ENCODE measurements at places on chromosomes 2 and 18.

DNA sequence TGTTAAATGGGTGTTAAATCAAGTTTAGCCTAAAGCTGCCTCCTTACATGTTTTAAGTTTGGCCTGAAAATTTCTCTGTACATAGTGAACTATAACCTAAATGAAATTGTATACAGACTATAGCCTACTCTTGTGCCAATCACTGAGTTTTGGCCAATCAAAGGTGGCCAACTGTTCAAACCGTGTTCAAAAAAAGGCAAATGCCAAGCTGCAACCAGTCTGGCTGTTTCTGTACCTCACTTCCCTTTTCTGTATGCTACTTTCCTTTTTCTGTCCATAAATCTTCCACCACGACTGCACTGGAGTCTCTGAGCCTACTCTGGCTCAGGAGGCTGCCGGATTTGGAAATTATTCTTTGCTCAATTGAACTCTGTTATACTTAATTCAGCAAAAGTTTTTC, 121.0 kb downstream of the SPOPL start:
- DNase-seq: no peak

GRCh38 chr2:188870289-188870688, 103.9 kb upstream of the COL3A1 start:
- DNase-seq: no peak

DNA sequence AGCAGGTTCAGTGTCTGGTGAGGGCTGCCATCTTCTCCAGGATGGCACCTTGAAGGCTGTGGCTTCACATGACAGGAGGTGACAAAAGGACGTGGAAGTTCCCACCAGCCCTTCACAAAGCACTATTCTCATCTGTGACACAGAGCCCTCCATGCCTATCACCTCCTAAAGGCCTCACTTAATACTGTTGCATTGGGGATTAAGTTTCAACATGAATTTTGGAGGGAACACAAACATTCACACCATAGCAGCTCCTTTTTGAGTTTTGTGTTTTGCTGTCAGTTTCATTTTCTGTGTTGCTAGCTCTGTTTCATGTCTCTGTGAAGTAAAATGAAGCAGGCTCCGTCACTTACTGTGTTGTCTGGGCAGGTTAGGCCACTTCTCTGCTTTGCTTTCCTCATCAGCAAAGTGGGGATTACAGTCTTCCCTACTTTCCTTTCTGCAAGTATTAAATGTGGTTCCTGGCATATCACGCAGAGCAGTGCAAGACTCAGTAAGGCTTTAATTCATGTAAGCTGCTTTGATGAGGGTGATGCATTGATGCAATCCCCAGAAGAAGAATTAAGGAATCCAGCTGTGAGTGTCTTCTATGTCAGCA, 31.6 kb downstream of the LIMS1 start:
- DNase-seq: no peak

- DNase-seq: no peak
Measured at GRCh38 chr2:169978402-169979017, 151.3 kb downstream of the UBR3 start.

GRCh38 chr2:111091811-111092211, 28.9 kb upstream of the BCL2L11 start:
- no peak for DNase-seq

- DNase-seq: no peak
Measured at GRCh38 chr2:109239720-109240119, 110.7 kb downstream of the SH3RF3 start.

GRCh38 chr18:58863539-58864145, 1.0 kb upstream of the ZNF532 start:
- peak; percentile 69 for DNase-seq

DNA sequence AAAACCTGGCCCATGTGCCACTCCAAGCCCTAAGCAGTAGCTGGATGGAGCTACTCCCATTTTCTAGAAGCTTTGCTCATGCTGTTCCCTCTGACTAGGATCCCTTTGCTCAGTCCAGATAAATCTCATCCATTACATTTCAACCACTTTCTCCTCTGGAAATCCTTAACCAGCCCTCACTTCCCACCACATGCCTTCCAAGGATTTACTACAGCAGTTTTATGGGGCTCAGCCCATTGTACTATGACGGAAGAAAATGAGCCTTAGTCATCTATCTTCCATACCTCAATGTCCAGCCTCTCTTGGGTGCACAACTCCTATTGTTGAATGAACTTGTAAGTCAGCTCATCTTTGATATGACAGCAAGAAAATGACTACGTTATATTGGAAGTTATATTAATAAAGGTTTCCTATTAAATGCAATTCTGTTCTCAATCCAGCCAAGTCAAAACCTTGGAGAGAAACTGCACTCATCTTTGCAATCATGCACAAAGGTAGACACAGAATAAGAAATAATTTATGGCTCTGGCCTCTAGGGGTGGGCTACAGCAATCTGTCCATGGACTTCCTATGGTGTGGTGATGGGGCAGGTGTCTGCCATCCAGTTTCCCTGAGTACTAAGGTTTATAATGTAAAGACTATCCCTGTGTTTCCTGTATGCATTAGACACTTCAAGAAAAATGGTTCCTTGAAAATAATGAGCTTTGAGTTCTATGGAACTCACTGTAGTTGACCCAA, 3.4 kb downstream of the B4GALT6 start:
- DNase-seq: no peak

GRCh38 chr18:22167471-22168241, 1.7 kb upstream of the GATA6 start:
- no peak for DNase-seq

DNA sequence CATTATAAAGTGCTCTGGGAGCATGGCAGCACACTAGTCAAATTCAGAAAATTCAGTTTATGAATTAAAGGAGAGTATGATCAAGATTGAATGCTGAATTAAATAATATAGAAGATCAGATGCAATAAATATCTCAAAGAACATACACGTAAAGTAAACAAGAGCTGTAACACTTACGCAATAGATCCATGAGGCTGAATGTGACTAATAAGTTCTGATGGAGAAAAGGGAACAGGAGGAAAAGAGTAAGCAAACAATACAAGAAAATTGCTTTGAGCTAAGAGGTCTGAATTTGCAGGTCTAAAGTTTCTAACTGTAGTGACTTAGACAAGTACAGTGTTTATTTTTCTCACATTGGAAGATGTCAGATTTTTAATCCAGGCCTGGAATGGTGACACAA, 646.7 kb upstream of the ZNF804A start:
- DNase-seq: no peak

DNA sequence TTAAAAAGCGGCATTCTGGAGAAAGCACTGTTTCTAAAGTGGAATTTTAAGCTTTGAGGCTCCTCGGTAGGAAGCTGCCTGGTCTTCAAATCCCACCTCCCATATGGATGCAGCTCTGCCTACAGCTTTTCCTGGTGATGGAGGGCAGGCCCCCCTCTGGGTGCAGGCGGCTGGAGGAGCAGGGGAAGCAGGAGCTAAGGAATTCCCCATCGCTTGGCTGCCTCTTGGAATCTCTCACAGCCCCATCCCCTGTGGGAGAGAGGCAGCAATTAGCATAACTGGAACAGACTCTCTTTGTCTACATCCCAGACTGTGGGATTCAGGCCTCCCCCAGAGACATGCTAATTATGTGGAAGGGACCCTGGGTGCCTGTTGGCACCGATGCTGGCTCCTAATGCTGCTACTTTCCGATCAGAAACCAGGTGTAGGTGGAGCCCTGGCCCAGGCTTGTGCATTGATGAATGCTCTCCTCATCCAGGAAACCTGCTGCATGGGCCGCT, 51.3 kb downstream of the LIPG start:
- DNase-seq: no peak

- DNase-seq: no peak
Measured at GRCh38 chr2:54482715-54483114, 26.6 kb downstream of the SPTBN1 start.

DNA sequence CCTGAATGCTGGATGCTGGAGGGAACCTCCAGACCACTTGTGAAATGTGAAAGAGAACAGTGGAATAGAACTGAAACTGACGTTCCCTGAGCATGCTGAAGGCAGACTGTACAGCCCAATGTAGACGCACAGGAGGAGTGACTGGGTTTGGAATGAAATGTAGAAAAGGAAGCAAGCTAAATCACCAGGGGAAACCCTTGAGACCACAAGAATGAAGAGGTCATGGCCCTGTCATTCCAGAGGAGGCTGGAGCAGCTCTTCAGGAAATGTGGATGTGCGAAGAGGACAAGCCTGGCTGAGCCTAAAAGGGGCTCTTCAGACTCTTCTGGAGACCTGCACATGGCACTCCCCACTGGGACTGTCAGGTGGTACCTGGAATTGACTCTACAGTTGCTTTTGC, 118.5 kb upstream of the ALPP start:
- no peak for DNase-seq

DNA sequence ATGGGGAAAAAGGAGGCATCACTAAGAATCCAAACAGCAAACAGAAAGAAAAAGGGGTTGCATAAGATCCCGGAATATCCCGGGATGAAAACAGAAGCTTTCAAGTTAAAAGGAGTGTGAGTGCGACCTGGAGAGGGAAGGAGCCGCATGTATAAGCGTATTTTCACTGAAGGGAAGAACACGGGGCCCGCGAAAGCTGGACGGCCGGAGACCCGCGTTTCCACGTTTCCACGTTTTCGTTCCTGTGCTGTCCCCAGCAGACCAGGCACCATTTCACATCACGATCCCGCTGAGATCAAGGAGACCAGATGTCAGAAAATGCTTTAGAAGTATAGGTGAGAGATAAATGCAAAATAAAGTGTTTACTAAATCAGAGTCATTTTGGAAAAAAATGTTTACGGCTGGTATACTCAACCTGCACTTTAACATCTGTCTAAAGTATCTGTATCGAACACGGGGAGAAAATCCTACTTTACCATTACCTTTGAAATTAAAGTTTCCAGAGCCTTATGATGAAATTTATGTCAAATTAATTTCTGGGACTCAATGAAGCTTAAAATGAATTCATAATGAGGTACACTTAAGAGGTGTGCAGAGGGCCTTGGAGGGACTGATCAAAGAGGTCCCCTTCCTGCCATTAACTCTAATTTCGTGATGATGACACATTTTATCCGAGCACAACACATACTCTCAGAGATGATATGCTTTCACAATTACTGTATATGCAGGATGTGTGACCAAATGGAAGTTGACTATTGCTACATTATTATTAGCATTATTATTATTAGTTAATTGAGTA, 71.0 kb upstream of the SALL3 start:
- DNase-seq: no peak

GRCh38 chr2:121596221-121597080, 52.8 kb downstream of the CLASP1 start:
- peak; percentile 12 for DNase-seq

DNA sequence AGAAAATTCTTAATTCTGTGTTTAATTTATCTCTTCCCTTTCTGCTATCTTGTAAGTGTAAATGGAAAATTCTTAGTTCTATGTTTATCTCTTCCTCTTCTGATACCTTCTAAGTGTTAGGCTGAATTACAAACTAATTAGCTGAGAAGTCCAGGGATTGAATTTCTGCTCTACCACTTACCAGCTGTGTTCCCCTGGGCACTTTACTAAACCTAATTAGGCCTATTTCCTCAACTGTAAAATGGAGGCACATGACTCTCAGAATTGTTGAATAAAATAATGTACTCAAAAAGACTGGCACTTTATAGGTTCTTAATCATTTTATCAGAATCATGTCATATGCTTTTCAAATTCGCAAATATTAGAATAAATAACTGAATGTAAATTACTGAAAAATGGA, 146.3 kb downstream of the MAP2 start:
- no peak for DNase-seq

DNA sequence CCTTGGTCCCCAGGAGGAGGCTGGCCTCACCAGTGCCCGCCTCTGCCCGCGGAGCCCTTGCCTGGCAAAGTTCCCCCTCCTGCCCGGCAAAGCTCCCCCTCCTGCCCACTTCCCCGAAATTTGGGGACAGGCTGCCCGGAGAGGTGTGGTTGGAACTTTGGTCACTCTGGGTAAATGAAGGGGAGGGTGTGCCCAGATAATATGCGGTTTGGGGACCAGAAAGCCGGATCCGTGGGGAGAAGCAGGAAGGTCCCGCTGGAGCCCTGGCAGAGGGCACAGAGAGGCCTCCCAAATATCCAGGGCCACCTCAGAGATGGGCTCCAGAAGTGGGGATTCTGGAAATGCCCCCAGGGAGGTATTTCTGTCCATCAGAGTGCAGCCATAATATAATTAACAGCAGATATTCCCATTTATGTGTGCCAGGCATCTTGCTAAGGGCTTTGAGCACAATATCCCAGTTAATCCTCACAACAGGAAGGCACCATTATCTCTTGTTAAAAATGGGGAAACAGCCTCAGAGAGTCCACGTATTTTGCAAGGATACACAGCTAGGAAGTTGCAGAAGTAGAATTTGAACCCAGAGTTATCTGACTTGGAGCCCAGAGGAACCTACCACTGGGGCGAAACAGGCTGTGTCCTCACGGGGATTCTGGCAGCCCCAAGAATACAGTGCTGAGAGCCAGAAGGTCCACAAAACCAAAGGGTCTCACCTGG, 914 bp downstream of the STEAP3 start:
- DNase-seq: no peak

- no peak for DNase-seq
Measured at GRCh38 chr2:3282056-3282998, 95.3 kb downstream of the EIPR1 start.

DNA sequence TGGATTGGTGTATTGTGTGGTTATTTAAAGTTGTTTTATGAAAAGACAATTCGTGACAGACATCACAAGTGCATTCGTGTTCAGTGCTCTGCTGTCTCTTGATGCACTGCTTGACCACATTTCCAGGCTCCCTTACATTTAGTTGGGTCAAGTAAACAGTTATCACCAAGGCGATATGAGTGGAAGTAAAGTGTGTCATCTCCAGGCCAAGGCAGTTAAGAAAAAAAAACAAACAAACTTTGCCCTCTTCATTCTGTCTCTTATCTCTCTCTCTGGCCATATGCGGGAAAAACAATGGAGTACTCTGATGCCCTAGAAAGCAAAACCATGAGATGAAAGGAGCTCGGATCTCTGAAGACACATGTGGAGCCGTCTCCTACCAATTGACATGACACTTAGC, 131.1 kb downstream of the DSEL start:
- no peak for DNase-seq

GRCh38 chr18:57747809-57748680, 55.1 kb downstream of the ATP8B1 start:
- no peak for DNase-seq

- no peak for DNase-seq
Measured at GRCh38 chr18:36120297-36120696, 8.8 kb downstream of the SLC39A6 start.

GRCh38 chr18:49062832-49063226, 112.1 kb upstream of the SMAD7 start:
- no peak for DNase-seq

- no peak for DNase-seq
Measured at GRCh38 chr2:113227698-113228097, 51.0 kb downstream of the PAX8 start.
